ENCODE measurements at places on chromosomes 1 and 21.

- DNase-seq: no peak
These were observed 13.7 kb downstream of the CD84 start for GRCh38 chr1:160565564-160565963.

DNA sequence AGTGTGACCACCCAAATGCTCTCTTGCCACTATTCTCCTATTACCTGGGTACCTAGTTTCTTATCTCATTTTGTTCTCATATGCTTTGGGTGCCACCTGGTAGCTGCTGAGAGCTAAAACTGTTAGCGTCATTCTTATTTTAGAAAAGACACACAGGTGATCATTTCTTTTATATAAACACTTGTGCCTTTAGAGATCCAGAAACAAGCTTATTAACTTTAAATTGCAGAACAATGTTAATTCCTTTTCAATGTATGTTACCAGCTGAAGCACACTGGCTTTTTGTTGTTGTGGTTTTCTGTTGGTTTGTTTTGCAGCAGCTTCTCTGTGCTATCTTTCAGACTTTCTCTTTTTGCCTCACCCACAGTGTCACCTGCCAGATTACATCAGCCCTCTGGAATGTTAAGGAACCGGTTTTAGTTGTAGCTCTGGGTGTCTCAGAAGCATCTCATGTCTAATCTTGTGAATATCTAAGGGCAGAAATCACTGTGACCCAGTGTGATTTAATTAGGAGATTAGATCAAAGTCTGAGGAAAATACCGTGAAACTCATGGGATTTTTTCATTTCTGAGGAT, 43.4 kb upstream of the SLC19A2 start:
- no peak for DNase-seq

- no peak for DNase-seq
These were observed 170.5 kb downstream of the TOMM20 start for GRCh38 chr1:234958066-234958705.

GRCh38 chr1:224256640-224257039, 73.3 kb downstream of the NVL start:
- no peak for DNase-seq

GRCh38 chr21:30447056-30447455, 7.0 kb downstream of the KRTAP15-1 start:
- no peak for DNase-seq

GRCh38 chr1:186207391-186208085, 167.5 kb downstream of the TPR start:
- no peak for DNase-seq

- DNase-seq: no peak
These were observed 57.2 kb upstream of the C1orf185 start for GRCh38 chr1:51044834-51045233.

- DNase-seq: no peak
These were observed 185.1 kb upstream of the CAMK1G start for GRCh38 chr1:209398313-209398991.

DNA sequence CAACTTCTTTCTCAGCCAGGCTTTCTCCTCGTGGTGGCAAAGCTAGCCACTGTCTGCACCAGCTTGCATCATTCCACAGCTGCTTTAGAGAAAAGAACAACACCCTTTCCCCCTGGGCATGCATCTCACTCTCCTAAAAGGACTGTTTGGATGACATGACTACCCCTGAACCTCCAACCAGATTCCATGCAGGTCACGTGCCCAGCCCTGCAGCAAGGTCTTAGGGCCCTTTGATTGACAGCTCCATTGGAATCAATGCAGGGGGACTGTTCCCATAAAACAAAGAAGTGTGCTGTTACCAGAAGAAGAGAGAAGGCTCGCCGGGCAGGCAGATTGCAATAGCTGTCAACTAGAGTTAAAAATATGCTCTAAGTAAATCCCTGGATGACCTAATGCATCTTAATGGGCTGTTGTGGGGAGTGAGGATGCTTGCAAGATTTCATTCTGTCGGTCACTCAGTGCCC, 24.4 kb downstream of the KCNA2 start:
- no peak for DNase-seq

DNA sequence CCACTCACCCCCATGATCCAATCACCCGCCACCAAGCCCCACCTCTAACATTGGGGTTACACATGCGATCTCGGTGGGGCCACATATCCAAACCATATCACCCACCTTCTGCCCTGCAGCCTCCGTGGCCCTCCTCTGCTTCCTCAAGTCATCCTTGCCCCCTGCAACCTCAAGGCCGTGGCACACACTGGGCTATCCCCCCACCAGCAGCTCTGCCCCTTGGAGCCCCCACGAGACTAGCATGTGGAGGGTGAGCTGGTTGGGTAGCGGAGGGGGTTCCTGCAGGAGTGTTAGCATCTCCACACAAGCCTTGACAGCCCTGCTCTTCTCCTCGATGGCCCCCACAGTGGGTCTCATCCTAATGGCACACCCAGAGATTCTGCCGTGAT, 100.8 kb downstream of the TOMM20 start:
- no peak for DNase-seq

DNA sequence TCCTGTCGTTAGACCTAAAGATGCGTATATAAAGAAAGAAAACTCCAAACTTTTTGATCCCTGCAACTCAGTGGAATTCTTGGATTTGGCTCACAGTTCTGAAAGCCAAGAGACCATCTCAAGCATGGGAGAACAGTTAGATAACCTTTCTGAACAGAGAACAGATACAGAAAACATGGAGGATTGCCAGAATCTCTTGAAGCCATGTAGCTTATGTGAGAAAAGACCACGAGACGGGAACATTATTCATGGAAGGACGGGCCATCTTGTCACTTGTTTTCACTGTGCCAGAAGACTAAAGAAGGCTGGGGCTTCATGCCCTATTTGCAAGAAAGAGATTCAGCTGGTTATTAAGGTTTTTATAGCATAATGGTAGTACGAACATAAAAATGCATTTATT, 33.1 kb downstream of the MDM4 start:
- no peak for DNase-seq

GRCh38 chr1:236066828-236067386, 2.0 kb upstream of the NID1 start:
- DNase-seq: no peak

- no peak for DNase-seq
These were observed 5.2 kb downstream of the KCNJ10 start for GRCh38 chr1:160064746-160065145.

- no peak for DNase-seq
These were observed 6.1 kb downstream of the PLPP3 start for GRCh38 chr1:56573311-56573710.

GRCh38 chr1:229139331-229140118, 131.4 kb upstream of the RAB4A start:
- no peak for DNase-seq

GRCh38 chr1:38539931-38540330, 319.6 kb downstream of the RRAGC start:
- DNase-seq: no peak

DNA sequence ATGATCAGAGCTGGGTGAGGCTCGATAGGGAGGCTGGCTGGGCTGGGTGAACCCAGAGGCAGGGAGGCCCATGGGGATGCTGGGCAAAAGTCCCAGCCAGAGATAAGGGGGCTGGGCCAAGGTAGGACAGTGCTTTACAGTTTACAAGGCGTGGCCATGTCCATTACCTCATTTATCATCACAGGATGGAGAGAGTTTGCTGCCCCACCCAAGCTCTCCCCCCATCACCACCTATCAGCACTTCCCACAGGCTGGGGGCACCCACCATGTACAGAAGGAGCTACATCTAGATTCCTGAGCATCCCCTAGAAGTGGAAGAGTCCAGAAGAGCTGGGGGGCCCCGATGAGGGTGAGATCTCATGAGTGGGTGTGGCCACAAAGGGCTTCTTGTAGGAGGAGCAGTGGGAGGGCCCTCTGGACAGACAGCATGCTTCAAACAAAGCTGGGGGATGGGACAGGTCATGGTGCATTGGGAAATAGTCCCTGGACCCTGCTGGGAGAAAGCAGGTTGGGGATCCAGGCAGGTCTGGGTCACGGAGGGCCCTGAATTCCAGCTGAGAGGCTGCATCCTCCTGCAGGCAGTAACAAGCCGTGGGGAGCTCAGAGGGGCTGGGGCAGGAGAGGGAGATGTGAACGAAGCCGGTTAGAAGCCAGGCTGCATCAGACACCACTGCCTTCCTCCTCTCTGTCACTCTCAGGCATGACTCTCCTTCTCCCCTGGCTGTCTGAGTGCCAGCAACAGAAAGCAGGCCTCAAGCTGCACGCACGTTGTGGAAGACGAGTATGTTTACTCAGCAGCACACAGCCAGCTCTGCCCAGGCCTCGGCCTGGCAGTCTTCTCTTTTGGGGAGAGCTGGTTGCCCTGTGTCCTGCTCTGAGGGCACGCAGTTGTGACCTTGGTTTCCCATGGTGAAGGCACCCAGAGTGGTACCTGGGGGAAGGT, 202.3 kb downstream of the HIVEP3 start:
- DNase-seq: no peak

GRCh38 chr21:41548781-41549180, 40.8 kb upstream of the TMPRSS2 start:
- no peak for DNase-seq

DNA sequence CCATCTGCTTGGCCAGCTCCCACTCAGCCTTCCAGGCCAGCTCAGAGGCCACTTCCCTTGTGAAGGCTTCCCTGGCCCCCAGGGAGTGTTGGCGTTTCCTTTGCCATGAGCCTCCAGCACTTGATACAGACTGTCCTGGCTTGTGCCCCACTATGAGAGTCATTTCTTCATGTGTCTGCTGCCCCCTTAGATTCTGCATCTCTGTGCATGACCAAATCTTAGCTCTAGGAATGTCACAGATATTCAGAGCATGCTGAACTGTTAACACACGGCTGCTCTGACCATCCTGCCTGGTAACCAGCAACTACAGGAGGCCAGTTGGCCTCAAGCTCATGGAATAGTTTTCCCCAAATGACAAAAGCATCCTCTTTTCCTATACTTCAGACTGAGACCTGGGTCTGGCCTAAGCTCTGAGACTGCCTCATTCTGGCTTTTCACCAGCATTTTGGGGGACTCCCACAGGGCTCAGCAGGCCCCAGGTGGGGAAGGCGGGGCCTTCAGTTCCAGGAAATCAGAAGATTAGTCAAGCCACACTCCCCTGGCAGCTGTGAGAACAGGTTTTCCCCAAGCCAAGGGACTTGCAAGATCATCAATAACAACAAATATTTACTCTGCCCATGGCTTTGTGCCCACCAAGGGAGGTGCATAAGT, 182.6 kb upstream of the EDN2 start:
- no peak for DNase-seq

DNA sequence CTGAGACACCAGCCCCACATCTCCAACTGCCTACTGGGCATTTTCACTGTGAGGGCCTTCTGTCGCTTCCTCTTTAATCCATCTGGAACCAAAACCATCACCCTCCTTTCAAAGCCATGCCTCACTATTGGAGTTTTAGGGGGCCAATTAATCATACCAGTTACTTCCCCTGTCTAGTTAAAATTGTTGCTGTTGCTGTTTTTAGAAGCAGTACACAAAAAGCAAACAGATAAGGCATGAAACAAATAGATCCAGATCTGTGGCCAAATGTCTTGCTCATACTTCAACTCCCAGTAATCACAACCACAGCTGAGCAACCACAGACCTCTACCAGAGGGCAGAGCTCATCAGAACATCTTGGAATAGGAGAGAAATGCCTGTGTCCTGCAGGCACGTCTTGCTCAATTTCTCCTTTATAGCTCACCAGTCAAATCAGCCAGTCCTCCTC, 133.8 kb upstream of the C1orf105 start:
- peak; percentile 62 for DNase-seq

GRCh38 chr1:110003747-110004428, 19.3 kb downstream of the AHCYL1 start:
- peak; percentile 92 for DNase-seq
